ENCODE measurements at places on chromosomes 7 and 10. TPM values are rescaled to one million over a fixed set of nuclear protein-coding genes. Genes with fewer than 3 reads are reported as not detected.

DNA sequence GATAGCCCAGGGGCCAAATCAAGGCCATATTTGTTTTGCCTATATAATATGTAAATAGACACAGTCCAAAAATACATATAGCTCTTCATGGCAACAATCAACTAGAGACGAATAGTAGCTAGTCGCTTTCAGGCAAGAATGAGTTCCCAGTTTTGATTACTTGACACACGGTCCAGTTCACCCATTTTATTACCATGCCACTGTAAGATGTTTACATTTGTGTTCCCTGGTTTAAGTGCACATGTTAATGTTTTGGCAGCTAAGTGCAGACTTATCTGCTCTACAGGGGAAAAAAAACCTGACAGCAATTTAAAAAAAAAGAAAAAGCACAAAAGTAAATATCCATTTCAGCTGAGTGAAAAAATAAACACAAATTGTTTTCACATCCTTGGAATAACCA, 213.1 kb downstream of the TPK1 start:
- no peak for ATAC-seq

PIK3AP1 gene
- total RNA-seq, result 1.0 TPM

CHST15 gene
- total RNA-seq, result 6.1 TPM

LZTS2 gene
- total RNA-seq, result 23.0 TPM

FXYD4 gene
- total RNA-seq, result not detected

GRB10 gene
- total RNA-seq, result 14.2 TPM

INA gene
- total RNA-seq, result 1.4 TPM

PHKG1 gene
- total RNA-seq, result 0.88 TPM

GPR85 gene
- 0.32 TPM for total RNA-seq
